IgD-negative memory B cell (primary cell): ENCODE measurements at places on chromosomes 2 and 18. TPM values are rescaled to one million over a fixed set of nuclear protein-coding genes. Genes with fewer than 3 reads are reported as not detected.

Gene IL1A
- polyA plus RNA-seq = not detected

Gene DCDC2C
- not detected for polyA plus RNA-seq

Gene ADAM17
- 15.9 TPM for polyA plus RNA-seq

Gene ODC1
- 207 TPM for polyA plus RNA-seq

Gene VWC2L
- polyA plus RNA-seq = not detected

Gene RUFY4
- 0.25 TPM for polyA plus RNA-seq

Gene KYNU
- 59.5 TPM for polyA plus RNA-seq

Gene CDK5R2
- not detected for polyA plus RNA-seq

Gene ATP8B1
- 0.50 TPM for polyA plus RNA-seq

Gene EFEMP1
- polyA plus RNA-seq = not detected

Gene STK39
- 1.6 TPM for polyA plus RNA-seq

Gene FKBP7
- polyA plus RNA-seq = 4.5 TPM

Gene ANKRD30BL
- polyA plus RNA-seq = 0.64 TPM

Gene PIGN
- polyA plus RNA-seq = 14.7 TPM

Gene NCKAP5
- not detected for polyA plus RNA-seq

Gene POTEI
- not detected for polyA plus RNA-seq

Gene MYO5B
- 1.2 TPM for polyA plus RNA-seq

Gene GPR39
- not detected for polyA plus RNA-seq

Gene GALNT3
- polyA plus RNA-seq = 4.1 TPM

Gene GPAT2
- polyA plus RNA-seq = 8.6 TPM

Gene SIX3
- not detected for polyA plus RNA-seq

Gene PFN4
- not detected for polyA plus RNA-seq

Gene TRABD2A
- polyA plus RNA-seq = 5.7 TPM

Gene SNX17
- polyA plus RNA-seq = 219 TPM

Gene PTPRN
- not detected for polyA plus RNA-seq

Gene SLC38A11
- 0.60 TPM for polyA plus RNA-seq

Gene EVX2
- not detected for polyA plus RNA-seq
